Progenitor cell of endocrine pancreas (in vitro differentiated cells): ENCODE measurements at places on chromosomes 4 and X.

DNA sequence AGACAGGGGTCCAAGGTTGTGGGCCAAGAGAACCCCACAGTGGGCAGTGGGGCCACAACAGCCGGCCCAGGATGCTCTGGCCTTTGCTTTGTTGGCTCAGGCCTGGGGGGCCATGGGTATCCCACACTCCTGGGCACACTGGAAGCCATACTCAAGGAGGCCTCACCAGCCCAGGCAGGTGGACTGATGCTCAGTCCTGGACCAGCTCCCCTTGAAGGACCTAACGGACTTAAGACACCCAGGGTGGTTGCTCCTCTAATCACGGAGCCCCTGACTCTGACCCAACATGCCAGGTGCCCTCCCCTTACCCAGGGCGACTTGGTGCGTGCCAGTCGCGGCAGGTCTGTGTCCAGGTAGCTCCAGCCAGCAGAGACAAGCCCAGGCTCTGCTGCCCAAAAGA lies 50.8 kb downstream of the ZFYVE28 start:
- no peak for DNase-seq

DNA sequence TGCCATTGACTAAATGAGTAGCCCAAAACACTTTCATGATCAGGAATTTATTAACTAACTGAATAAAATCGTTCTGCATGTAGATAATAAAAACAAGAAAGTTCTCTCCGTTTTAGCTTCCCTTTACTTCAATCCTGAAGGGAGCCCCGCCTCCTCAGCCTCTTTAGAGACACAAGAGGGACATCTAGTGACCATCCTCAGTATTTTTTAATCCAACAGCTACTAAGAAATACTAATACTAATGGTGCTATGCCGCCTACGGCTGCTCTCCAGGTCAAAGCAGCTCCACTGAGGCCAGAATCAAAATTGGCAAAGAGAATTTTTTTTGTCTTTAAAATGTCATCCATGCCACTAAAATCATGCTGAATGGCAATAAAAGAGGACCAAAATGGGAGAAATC lies 3.2 kb upstream of the PCDH19 start:
- no peak for DNase-seq

GRCh38 chr4:151921386-151921785 lies 160.6 kb upstream of the GATB start:
- no peak for DNase-seq

- DNase-seq: no peak
Measured at GRCh38 chr4:26281881-26282280, 38.9 kb upstream of the RBPJ start.

DNA sequence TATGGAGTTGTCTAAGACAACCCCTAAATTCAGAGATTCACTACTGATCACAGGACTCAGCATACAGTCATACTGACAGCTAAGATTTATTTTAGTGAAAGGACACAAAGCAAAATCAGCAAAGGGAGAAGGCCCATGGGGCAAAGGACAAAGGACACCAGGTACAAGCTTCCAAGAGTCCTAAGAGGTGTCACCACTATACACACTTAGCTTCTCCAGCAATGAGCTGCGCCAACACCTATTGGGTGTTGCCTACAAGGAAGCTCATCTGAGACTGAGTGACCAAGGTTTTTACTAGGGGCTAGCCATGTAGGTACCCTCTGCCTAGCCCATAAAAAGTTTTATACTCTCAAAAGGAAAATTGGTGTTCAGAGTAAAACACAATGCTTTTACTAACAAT lies 55.4 kb upstream of the PABPC1L2A start:
- no peak for DNase-seq

- no peak for DNase-seq
Measured at GRCh38 chr4:179631321-179631720, 2189.1 kb upstream of the AGA start.

DNA sequence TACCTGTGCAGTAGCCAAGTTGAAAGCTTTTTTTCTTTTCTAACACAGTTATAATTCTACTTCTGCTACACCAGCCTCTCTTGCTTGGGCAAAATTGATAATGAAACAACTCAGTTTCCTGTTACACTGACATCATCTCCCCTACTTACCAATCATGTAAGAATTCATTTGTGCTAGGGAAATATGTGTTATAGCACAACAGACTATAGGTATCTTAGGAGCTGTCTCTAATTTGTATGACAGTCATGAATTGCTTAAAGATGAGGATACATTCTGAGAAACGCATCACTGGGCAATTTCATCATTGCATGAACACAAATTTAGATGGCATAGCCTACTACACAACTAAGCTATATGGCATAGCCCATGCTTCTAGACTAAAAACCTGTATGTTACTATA lies 246.3 kb upstream of the ANKRD50 start:
- DNase-seq: no peak

GRCh38 chr4:164483711-164484110 lies 270.2 kb upstream of the SMIM31 start:
- no peak for DNase-seq

- DNase-seq: no peak
Measured at GRCh38 chr4:87005690-87006425, 71.0 kb downstream of the AFF1 start.

DNA sequence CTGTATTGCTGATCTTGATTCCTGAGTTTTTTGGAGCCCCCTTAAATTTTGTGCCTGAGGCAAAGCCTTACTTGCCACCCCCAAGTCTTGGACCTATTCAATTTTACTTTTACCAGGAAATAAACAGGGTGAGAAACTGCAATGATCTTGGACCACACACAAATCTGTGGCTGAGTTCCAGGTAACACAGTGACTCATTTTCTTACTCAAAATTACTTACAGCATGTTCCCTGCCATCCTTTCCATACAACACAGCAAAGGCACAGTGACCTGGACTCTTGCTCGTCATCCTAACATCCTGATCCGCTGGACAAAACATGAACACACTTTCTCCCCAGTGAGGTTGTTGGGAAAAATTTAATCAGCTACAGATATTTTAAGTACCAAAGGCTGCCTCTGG lies 60.7 kb upstream of the S100G start:
- no peak for DNase-seq

DNA sequence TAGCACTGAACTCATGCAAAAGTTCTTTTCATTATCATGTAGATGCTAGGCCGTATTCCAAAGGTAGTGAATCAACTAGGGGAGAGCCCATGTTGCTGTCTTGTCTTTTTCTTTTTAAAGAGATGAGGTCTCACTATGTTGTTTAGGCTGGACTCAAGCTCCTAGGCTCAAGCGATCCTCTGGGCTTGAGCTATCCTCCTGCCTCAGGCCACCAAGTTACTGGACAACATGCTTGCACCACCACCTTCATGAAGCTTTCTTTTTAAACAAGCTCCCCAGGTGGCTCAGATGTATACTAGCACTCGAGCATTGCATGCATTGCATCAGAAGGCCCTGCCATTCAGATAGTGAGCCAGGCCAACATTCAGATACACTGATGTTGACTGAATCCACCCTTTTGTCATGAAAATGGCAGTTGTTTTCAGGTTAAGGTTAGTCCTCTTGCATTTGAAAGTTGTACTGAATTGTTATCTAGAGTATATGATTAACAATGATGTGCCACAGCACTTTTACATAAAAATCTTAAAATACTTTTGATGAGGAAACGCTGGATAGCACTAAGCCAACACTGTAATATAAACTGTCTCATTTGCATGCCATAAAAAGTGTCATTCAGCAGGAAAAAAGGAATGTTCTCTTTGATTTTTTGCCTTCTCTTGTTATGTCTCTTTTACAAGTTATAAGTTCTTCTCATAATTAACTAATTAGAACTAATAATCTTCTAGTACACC lies 76.7 kb downstream of the FNIP2 start:
- DNase-seq: no peak

DNA sequence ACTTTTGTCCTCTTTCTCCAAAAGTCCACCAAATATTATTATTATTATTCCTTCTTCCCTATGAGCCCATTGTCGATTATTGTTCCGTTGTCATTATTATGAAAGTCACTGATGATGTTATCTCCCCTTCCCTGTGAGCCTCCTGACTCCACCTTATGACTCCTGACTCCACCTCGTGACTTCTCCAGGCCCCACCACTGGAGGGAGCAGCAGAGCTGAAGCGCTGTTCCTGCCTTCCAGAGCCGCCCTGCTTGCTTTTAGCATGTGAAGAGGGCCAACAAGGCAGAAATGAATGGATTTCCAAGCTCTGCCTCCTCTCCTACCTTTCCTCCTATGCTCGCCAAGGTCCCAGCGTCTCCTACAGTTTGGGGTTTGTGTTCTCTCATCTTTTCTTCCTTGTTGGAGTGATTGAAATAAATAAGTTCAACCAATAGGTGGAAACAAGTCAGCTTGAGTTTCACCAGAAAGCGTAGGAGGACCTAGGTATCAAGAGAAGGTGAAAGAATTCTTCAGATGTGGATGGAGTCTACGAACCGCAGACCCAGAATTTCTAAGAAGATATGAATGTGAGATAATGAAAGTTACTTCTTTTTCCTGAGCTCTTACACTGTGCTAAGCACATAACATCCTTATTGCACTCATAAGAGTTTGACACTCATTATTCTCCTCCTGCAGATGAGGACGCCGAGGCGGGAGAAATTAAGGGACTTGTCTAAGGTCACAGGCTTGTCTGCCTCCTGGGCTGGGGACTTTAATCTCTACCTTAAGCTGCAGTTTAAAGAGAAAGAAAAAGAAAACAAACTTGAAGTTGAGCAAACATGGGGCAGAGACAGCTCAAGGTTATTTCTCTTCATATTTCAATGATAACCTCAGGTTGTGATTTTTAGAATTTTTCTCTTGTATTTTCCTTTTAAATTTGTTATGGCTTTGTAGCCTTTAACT lies 26.1 kb downstream of the IGSF1 start:
- DNase-seq: no peak

DNA sequence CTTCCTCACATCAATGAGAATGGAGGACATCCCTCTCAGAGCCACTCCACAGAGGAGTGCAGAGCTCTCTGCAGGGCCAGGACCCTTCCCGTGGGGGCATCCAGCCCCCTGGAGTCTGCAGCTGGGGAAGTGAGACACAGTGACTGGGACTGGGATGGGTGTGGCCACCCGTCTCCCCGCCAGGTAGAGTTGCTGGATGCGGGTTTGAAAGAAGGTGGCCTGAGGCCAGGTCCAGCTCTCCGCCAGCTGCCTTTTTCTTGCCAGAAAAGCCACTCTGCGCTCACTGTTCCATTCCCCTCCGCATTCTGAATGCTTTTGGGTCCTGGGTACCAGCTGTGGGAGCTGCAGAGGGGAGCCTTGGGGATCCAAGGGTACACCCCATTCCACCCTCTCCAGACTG lies 82.6 kb downstream of the ABLIM2 start:
- DNase-seq: no peak

- DNase-seq: no peak
Measured at GRCh38 chr4:55561889-55562288, 15.2 kb upstream of the CLOCK start.

DNA sequence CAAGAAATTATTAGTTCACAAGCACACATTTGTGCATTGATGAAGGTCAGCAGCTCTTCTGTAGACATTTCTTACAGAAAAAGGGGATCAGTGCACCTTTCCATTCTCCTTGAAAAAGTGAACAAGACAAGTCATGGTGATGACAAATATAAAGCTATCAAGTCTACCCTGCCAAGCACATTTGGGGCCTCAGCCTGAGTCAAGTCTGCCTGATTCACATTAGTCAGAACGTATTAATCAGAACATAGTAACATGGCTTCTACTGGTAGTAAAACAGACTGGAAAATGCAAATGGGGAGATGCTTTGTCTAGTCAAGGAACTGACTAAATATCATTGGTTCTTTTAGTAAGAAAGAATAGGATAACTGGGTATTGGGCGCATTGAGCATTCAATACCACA lies 2305.1 kb downstream of the PCDH7 start:
- DNase-seq: no peak
